ENCODE measurements at places on chromosomes 5 and 9.

GRCh38 chr9:28841775-28842174 lies 1268.5 kb upstream of the C9orf72 start:
- no peak for DNase-seq

DNA sequence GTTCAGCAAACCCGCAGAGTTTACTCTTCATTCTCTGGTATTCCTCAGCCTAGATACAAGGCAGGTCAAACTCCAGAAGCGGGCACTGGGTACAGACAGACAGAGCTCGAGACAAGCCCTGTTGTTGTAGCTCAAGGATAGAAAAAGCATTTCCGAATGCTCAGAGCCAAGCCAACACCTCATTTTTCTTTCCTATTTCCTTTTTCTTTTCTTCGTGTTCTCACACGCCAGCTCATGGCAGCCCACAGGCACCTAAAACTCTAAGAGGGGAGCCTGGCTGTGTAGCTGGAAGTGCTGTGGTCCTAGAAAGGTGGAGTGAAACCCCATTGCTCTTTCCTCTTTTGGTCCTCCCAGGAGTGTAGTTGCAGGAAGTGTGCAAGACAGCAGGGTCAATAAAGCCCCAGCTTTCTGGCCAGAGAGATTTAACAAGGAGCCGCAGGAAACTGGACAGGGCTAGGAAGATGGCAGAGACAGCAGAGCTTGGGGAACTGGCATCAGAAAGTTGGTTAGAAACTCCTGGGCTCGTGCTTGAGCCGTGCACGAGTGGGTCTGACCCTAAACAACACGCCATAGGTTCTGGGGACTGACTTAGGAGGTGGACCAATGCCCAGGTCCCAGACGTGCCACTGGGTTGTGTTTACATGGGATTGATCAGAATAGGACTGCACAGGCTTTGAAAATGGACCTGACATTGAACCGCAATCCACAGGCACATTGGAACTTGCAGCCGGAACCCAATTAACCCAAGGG lies 41.6 kb downstream of the ADAMTS2 start:
- DNase-seq = no peak

- peak; percentile 85 for DNase-seq
Observed at GRCh38 chr5:4023091-4023752, 427.6 kb downstream of the IRX1 start.

DNA sequence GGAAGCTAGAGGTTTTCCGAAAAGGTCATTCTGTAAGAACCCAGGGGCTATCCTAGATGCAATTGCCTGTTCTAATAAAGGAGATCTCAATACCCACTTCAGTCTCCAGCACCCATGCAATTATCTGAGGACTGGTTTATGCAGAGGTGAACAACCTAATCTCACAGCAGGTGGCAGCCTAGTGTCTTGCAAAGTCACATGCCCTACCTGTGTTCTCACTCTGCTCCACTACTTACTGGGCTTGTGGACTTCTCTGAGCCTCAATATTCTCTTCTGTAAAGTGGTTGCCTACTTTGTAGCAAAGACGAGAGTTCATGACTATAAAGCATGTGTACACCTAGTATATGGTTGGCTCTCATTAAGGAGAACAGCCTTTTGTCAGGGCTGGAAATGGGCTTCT lies 21.0 kb upstream of the ALDH1B1 start:
- no peak for DNase-seq

DNA sequence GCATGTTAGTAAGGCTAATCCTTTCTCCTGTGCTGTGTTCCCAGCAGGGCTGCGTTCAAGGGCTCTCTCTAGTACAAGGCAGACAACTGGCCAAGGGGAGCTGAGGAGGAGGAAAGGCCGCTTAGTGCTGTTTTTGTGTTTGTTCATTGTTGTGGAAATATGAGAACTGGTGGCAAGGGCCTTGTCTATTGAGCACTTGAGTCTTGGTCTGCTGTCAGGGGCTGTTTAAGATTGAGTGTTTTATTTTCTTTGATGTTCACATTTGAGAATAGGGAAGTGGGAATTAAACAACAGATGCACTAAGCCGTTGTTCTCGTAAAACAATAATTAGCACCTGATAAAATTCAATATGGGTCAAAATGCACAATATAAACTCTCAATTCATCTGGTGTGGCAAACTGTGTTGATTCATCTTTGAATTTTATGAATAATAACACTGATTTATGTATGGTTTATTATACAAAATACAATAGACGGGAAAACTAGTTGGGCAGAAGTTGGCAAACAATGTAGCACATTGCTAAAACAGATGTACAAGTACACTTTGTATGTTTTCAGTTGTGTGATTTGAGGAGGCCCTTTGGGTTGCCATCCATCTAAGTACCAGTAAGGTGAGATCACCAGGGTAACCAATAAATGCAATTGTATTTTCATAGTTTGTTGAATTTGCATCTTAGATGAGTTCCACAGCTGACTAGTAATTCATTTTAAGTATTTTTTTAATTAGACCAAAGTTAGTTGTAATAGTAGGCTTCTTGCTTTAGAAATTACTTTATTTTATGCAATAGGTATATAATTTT lies 97.6 kb upstream of the GRHPR start:
- no peak for DNase-seq

DNA sequence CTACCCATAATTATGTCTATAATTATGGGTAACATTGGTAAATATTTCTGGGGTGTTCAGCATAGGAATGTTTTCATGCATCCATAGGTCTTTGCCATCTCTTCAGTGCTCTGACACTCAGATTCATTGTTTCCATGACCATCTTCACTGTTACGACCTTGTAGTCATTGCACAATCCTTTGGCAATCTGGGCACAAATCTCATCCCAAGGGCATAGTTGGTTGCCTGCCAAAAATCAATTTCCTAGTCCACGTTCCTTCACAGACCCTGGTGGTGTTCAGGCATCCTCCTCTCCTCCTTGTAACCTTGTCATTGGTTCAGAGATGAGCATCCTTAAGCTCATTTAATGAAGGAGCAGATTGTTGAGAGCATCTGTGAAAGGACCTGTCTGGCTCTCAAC lies 1400.7 kb downstream of the CDH12 start:
- no peak for DNase-seq
